ENCODE measurements at places on chromosomes 6 and 20.

- no peak for DNase-seq
Measured at GRCh38 chr6:6217855-6218758, 102.4 kb downstream of the F13A1 start.

GRCh38 chr6:55518529-55519060 lies 60.4 kb downstream of the HMGCLL1 start:
- DNase-seq = no peak

DNA sequence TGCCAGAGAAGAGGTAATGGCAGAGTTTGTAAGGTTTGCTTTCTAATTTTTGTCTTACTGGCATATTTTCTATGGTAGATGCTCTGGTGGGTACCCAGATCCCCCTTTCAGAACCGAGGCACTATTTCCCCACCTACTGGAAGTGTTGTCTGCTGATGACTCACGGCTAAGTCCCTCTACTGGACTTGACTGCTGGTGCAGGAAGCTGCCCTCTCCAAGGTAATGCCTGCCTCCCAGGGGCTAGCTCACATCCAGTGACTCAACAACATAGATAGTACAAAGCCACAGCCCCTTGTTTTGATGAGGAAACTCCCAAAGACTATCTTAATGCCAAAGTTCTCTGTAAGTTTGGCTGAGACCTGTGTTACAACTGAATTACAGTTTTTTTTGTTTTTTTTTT lies 285.4 kb upstream of the FLRT3 start:
- DNase-seq = no peak

DNA sequence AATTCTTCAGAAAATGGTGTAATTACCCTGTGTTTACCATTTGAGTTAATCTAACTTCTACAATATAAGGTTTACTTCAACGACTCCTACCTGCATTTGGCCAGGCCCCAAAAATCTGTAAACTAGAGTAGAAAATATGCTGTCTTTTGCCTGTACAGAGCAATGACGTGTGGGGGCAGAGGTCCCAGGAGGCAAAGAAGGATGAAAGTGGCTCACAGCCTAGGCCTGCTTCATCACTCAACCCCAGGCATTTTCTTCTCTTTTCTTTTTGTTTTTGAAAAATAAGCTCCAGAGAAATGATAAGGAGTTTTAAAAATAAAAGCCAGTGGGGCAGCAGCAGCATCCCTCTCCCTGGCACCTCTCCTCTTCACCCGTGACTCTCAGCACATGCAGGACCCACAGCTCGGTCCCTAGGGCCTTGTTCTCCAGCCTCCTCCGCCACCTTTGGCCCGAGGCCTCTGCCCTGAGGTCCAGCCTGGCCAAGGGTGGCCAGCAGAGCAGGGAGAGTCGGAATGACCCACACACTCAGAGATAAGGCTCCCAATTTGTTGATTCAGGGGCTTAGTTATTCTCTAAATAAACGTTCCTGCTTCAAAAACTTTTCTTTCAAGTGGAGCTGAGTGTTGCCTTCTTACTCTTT lies 310.3 kb upstream of the RNF24 start:
- no peak for DNase-seq

GRCh38 chr20:38355161-38356012 lies 9.1 kb downstream of the LBP start:
- no peak for DNase-seq

- no peak for DNase-seq
Measured at GRCh38 chr20:3577366-3577765, 85.8 kb downstream of the GFRA4 start.

DNA sequence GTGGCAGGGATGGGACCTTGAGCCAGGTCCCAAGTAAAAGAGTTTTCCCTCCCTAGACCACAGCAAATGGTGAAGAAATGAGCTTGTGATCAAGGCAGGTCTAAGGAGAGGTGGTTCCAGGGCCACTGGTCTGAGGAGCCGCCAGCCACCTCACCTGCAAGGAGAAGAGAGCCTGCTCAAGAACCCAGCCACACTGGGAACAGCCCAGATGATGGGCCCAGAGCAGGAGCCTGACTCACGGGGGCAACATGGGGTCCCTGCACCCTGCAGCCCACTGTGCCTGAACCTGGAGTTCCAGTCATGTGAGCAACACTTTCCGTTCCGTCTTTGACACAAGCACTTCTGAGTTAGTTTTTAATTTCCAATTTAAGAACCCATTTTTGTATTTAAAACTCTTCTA lies 204.5 kb upstream of the CDH4 start:
- no peak for DNase-seq

DNA sequence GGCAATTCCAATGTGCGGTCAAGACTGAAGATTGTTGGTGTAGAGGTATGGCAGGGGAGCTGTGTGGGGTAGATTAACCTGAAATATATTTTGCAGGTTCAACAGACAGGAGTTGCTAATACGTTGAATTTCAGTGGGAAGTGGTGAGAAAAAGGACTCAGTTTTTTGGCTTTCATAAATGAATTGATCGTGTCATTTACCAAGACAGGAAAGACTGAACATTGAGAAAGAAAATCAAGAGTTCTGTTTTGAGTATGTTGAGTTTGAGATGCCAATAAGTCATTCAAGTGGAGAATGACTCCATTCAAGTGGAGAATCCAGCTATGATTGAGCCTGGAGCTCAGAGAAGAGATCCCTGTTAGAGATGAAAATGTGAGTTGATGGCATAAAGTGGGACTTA lies 31.1 kb downstream of the NFYA start:
- DNase-seq = no peak

DNA sequence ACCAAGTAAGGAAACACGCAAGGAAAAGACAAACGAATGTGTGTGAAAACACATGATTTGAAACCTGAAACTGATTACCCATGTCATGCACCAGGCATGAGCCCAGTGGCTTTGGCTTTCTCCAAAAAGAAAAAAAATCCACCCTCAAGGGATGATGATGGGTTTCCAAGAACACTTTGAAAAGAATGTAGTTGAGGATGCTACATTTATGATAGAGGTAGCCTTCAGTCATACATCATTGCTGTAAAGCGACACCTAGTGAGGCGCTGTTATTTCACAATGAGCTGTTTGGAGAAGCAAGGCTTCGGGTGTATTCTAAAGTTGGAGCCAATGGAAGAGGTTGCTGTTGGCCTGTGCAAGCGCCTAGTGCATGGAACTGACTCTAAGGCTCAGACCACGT lies 124.9 kb downstream of the SCML4 start:
- DNase-seq = no peak

DNA sequence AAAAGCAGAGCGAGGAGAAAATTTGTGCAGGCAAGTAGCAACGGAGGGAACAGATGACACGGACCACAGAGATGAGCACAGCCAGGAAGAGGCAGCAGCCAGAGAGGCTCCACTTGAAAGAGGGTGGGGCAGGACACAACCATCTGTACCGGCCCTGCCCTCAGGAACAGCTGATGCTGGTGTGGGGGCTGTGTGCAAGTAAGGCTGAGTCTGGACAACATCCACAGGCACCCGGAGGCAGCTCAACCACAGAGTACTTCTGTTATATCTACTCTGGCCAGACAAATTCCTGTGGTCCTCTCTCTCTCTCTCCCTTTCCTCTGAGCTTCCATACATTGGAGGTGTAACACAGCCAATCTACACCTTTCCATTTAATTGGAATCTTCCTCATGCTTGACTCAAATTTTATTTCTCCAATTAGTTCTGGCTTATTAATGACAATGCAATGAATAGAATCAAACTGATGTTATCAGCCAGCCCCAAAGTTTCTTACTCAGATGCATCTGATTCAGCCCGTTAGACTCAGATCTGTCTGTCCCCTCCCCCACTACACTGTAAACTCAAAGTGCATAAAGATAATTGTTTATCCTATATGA lies 24.9 kb downstream of the KIF13A start:
- no peak for DNase-seq

- DNase-seq = no peak
Measured at GRCh38 chr6:152723398-152723797, 25.7 kb downstream of the MYCT1 start.

All from activated CD8-positive, alpha-beta memory T cell treated with anti-CD3 and anti-CD28 coated beads for 1 hour (primary cell).